Activated CD4-positive, CD25-positive, alpha-beta regulatory T cell (primary cell): ENCODE measurements at places on chromosomes 12 and 14.

DNA sequence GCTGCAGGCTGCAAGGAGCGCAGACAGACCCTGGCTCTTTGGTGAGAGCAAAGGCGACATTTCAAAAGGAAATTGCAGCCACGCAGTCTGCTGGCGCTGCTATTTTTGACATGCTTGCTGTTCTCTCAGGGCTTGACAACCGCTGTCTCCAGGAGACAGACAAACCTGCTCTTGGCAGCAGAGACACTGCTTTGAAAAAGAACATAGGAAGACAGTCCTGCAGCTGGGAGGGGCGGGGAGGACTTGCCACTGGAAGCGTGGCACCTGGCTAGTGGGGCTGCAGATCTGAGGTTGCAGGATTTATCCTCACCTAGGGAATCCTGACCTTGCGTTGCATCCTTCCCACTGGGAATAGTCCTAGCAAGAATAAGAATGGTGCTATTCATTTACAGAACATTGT, 91.8 kb upstream of the KCNA1 start:
- no peak for DNase-seq

- DNase-seq = no peak
Observed at GRCh38 chr12:110314308-110314707, 33.3 kb downstream of the ATP2A2 start.

DNA sequence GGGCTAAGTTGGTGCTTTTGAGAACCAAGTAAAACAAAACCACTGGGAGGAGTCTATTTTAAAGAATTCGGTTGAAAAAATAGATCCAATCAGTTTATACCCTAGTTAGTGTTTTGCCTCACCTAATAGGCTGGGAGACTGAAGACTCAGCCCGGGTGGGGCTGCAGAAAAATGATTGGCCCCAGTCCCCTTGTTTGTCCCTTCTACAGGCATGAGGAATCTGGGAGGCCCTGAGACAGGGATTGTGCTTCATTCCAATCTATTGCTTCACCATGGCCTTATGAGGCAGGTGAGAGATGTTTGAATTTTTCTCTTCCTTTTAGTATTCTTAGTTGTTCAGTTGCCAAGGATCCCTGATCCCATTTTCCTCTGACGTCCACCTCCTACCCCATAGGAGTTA, 1.8 kb upstream of the RAB5B start:
- DNase-seq = no peak

- no peak for DNase-seq
Observed at GRCh38 chr12:18690653-18691052, 47.2 kb downstream of the PLCZ1 start.

GRCh38 chr14:89690139-89690538, 264.4 kb downstream of the EFCAB11 start:
- no peak for DNase-seq

DNA sequence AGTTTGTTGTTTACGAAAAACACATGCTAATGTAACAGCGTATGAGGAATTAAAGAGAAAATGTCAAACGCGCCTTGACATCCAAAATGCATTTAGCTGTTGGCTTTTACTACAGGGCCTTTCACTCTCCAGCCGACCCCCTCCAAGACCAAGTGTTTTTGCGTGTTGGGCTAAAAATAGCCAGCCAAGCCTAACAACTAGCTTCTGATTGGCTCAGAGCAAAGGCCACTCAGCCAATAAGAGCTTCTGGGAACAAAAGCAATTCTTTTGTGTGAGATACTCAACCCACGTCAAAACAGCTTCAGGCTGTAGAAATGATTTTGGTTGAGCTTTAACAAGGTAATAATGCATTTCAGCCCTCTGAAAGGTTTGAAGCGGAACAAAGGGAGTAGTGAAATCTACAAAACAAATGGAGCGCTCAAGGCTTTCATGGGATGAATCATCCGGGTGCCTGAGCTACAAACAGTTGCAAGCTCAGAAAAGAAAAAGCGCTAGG, 198.7 kb upstream of the DCN start:
- DNase-seq = no peak

DNA sequence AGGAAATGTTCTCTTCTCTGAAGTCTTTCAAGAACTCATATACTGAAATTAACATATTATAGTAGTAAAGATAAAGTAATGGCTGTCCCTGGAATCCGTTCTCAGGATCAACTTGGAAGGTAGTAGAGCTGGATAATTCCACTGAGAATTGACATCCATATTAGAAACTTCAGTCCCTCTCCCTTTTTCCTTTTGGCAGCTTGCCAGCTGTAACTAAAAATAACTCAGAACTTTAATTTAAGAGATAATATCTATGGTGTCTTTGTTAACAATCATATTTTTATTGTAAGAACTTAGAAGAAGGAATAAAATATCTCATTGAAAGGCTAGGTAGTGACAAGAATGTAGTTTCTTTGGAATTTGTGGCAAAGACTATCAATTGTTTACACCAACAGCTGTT, 61.4 kb upstream of the PLEKHA5 start:
- DNase-seq = no peak

DNA sequence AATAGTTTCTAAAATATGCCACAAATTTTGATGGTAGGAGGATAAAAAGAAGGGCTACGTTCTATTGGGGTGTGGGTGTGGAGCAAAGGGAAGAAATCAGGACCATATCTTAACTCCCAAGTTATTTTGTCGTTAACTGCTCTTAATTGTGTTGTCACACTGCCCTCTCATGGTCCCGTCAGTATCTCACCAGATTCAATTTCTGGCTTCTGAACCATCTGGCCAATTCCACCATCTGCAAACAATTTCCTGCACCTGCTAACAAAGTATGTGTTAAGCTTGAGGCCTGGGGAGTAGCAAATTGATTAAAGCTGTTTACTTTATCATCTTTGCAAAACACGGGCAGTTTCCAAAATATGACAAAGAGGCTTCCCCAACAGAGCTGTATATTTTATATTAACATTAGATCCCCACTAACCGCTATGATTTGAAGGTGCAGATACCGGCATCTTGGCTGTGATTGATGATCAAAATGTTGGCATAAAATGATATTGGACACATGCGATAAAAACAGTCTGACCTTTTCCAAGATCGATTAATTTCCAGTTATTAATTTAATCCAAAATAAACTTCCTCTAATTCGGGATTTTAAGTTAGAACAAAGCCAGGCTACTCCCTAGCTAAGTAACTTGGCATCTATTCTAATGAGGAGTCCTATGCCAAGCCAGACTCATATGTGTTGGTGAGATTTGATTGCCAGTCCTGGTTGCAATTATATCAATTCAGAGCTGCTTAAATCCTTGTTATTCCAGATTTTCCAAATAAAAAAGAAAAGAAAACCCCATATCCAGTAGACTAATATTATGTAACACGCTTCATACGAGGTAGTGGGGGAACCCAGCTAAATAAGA, 6.9 kb upstream of the DNM1L start:
- DNase-seq = no peak

DNA sequence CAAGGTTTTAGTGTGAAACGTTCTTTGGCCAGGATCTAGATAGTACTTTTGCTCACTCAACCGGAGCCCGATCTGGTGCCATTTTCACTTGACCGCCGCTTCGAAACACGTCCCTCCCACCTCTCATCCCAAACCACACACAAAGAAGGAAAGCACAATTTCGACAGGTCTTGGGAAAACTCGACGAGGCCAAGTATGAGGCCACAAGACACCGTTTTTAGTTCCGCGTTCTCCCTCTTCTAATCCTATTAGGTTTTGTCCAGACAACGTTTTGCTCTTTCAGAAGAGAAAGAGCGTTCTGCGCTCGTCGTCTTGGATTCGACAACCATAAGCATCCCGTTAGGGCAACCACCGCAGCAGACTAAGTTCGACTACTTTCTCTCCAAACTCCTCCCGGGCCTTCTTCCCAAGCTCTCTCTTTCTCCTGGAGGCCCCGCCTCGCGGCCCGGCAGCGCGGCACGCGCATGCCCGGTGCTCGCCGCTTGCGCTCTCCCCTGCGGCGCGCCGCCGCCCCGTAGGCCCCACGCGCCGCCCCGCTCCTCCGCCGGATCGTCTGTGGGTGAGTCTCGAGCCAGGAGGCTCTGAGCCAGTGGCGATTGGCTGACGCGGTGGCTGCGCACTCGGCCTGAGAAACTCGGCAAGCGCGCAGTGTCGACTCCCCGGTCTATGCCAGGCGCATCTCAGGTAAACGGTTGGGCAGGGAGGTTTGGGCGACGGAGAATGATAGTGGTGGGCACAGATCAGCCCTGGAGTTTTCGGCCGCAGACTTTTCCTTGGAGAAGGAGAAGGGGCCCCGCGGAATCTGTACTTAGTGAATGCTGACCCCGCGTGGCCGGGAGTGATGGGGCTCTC, at the start of gene MIPOL1:
MIPOL1 (plus strand) TSS at position 517 of the 852 bp plus-strand sequence. CDS start 49,952 bp downstream, outside the sequence.
- DNase-seq = no peak

- DNase-seq = no peak
Observed at GRCh38 chr14:23572836-23573235, 5.2 kb upstream of the AP1G2 start.

- DNase-seq = no peak
Observed at GRCh38 chr12:57735198-57735855, 3.2 kb downstream of the AGAP2 start.

DNA sequence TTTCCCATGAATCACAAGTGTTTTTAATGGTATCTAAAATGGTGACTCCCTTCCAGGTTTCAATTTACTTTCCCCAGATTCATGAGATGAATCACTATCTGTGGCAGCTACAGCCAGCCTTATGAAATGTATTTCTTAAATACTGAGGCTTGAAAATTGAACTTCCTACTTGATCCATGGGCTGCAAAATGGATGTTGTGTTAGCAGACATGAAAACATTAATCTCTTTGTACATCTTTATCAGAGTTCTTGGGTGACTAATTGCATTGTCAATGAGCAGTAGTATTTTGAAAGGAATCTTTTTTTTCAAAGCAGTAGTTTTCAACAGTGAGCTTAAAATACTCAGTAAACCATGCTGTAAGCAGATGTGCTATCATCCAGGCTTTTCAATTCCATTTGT, 250.8 kb downstream of the SLC6A15 start:
- DNase-seq = no peak

DNA sequence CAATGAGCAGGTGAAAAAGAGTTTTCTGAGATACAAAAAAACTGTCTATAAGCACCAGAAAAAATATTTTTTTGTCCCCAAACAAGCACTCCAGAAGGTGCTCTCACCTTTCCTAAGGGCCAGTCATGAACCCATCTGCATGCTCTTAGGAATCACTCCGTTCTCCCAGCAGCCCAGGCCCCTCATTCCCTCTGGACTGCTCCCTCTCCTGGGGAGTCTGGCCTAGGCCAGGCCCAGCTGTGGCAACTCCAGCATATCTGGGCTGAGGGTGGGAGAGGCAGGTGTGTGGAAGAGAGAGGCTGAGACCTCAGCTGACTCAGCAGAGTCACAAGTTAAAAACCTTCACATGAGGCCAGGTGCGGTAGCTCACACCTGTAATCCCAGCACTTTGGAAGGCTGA, 54.6 kb downstream of the TRAFD1 start:
- no peak for DNase-seq

GRCh38 chr14:28635387-28635786, 131.2 kb upstream of the FOXG1 start:
- no peak for DNase-seq

GRCh38 chr12:29706311-29706710, 77.4 kb downstream of the TMTC1 start:
- no peak for DNase-seq

- no peak for DNase-seq
Observed at GRCh38 chr12:88339254-88339949, 197.3 kb downstream of the TMTC3 start.

DNA sequence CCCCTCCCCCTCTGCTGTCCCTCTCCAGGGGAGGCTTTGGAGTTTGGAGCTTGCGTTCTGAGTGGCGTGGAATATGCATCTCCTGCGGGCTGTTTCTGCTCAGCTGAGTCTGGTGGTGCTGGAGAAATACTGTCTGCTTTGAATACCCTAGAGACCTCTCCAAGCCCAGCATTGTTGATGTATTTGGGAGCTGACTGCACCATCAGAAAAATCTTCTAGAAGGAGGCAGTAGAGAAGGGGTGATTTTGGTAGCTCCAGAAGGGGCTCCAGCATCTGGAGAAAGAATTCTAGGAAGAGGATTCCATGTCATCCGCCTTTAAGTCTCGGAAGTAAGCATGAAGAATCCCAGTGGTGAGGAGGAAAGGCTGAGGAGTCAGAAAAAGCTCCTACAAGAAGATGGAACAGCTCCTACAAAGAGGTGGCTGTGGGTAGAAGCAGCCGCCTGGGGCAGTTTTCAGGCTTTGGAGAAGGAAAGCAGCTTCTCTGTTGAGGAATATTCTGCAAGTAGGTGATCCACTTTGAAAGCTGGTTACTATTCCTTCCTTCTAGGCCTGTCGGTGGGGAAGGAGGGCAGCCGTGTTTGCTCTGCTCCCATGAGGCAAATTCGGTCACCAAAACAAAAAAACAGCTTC, 9.7 kb downstream of the MLXIP start:
- DNase-seq = no peak

DNA sequence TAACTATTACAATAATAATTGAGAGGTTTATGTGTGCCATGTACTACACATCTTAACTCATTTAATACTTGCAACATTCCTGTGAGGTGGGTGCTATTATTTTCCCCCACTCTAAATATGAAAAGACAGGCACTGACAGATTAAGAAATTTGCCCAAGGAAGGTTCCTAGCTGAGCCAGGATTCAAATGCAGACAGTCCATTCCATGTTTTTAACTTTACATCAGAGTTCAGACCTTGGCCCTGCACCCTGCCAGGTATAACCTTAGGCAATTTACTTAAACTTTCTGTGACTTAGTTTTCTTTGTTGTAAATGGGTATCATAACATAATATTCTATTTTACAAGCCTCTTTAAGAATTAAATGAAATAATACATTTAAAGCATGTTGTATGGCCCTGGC, 26.6 kb downstream of the RDH12 start:
- DNase-seq = no peak

GRCh38 chr12:29426498-29426897, 45.5 kb upstream of the ERGIC2 start:
- DNase-seq = no peak

- DNase-seq = no peak
Observed at GRCh38 chr12:47577206-47577989, 128.4 kb downstream of the RPAP3 start.

DNA sequence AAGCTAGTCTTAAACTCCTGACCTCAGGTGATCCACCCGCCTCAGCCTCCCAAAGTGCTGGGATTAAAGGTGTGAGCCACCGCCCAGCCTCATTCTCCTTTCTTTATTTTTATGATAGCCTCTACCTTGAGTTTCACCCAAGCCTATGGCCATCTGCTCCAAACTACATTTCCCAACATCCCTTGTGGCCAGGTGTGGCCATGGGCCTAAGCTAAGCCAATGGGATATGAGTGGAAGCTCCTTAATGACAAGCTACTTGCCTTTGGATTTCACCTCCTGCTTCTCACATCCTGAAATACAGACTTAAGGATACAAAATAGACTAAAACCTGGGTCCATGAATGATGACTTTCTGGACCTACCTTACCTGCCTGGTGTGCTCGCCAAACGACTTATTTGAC, 46.2 kb downstream of the DPF3 start:
- no peak for DNase-seq
